Central memory CD4-positive, alpha-beta T cell (primary cell): ENCODE measurements at places on chromosomes 2 and 18.

GRCh38 chr2:38432820-38433606, 55.9 kb upstream of the ATL2 start:
- no peak for DNase-seq

GRCh38 chr2:33804155-33804554, 205.1 kb upstream of the FAM98A start:
- DNase-seq = no peak

DNA sequence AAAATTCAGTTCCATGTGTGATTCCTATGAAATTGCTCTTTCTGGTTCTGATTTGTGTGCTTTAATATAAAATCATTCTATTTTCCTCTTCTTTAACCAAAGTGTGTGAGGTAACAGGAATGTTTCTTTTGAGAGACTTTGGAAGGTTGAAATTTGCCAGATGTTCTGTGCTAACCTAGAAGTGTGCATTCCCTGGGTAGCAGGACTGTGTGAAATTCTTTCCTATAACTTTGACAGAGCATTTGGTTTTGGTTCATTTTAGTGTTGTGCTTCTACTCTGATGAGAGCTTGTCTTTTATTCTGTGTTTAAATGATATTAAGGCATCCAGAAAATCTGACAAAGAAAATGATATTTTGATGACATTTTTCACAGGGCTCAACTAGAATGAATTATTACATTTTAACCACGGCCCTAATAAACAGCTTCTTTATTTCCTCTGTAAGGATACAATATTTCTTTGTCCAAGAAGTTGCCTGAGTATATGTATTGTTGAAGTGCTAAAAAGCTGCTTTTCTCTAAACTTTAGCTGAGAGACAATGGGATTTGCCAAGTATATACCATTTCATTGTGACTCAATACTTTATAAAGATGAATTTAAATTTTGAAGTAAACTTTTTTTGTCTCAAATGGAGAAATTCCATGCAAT, 34.7 kb upstream of the DLX1 start:
- DNase-seq = no peak

DNA sequence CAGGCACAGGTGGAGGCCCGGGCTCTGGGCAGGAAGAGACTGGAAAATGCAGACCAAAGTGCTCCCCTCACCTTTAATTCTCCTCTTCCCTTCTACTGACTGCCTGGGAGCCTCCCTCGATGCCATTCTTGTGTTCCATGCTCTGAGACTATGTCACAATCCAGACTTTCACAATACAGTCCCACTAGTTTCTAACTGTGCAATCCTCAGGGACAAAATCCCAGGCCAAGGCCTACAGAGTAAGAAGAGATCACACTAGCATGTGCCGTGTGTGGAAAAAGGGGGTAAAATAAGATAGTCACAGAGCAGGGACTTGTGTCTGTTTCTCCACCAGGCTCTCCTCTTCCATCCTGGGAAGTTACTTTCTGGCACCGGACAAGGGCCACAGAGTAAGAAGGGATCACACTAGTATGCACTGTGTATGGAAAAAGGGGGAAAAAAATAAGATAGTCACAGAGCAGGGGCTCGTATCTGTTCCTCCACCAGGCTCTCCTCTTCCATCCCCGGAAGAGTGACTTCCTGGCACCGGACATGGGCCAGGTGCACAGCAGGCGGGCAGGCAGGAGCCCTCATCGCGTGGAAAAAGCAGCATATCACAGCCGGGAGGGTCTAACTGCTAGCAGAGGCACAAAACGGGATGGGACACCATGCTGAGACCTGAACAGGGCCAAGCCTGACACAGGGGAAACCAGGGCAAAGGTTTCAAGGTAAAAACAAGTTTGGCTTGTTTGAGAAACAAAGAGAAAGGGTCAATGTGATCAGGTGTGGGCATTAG, 9.6 kb downstream of the CYB5A start:
- DNase-seq = no peak
